ENCODE measurements at places on chromosomes 16 and 17. TPM values are rescaled to one million over a fixed set of nuclear protein-coding genes. Genes with fewer than 3 reads are reported as not detected.

The GSG1L gene
- polyA plus RNA-seq: not detected

The PROCA1 gene
- polyA plus RNA-seq: 0.82 TPM

The SOX9 gene
- 16.1 TPM for polyA plus RNA-seq

The PPL gene
- 5.7 TPM for polyA plus RNA-seq

The PRSS36 gene
- 2.7 TPM for polyA plus RNA-seq

GRCh38 chr17:53032861-53033271 is 789.9 kb upstream of the KIF2B start:
- H3K4me1 ChIP-seq: peaks cover 8% of the 10 kb centered on the region
- H3K27ac ChIP-seq: no peak overlapping the region
- no peaks in the 10 kb centered on the region for H3K36me3 ChIP-seq
- no peak overlapping the region for H3K4me3 ChIP-seq
- H3K27me3 ChIP-seq: no peaks in the 10 kb centered on the region
- peak; percentile 71 for DNase-seq

- no peak overlapping the region for H3K4me3 ChIP-seq
- no peak for DNase-seq
- H3K27ac ChIP-seq: no peak overlapping the region
- no peaks in the 10 kb centered on the region for H3K27me3 ChIP-seq
- H3K36me3 ChIP-seq: no peaks in the 10 kb centered on the region
- H3K4me1 ChIP-seq: no peaks in the 10 kb centered on the region
Measured at GRCh38 chr17:66115246-66115645, 76.7 kb downstream of the CEP112 start.

GRCh38 chr17:57587193-57587969 is 157.7 kb downstream of the CCDC182 start:
- H3K36me3 ChIP-seq: peaks cover 26% of the 10 kb centered on the region
- H3K4me1 ChIP-seq: peaks cover 37% of the 10 kb centered on the region
- no peak for DNase-seq
- H3K4me3 ChIP-seq: no peak overlapping the region
- H3K27ac ChIP-seq: no peak overlapping the region
- H3K27me3 ChIP-seq: no peaks in the 10 kb centered on the region

The FOXN1 gene
- polyA plus RNA-seq: 0.01 TPM

- H3K4me3 ChIP-seq: no peak overlapping the region
- H3K36me3 ChIP-seq: peaks cover 96% of the 10 kb centered on the region
- no peak overlapping the region for H3K27ac ChIP-seq
- H3K27me3 ChIP-seq: no peaks in the 10 kb centered on the region
- DNase-seq: no peak
Measured at GRCh38 chr17:21008160-21008915, 34.5 kb downstream of the USP22 start.

DNA sequence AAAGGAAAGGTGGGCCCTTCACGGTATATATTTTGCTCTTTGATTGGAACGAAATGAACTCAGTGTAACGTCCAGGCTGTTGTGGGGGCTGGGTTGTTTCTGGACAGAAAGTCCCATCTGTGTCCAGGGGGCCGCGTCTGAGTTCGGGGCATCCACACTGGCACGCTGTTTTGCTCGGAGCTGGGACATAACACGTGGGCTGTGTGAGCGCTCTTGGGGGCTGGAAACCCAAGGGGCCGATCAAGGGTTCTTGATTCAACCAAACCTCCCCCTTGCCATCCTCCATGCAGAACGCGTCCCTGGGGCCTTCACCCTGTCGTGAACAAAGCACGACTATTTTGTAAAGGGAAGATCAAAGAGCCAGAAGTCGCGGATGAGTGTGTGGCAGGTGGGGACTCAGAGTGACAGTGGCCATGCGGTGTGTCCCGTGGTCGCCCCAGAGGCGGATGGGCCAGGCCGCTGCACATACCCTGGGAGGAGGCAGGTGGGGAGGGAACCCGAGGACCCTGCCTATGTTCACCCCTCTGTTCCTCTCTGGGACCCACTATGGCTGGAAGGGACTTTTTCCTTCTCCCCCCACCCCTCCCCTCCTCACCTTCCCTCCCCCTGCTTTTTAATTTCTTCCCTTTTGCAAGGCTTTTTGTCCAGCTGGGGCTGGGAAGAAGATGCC is 387.2 kb downstream of the SEC14L1 start:
- H3K36me3 ChIP-seq: no peaks in the 10 kb centered on the region
- H3K4me3 ChIP-seq: peak overlapping the region; percentile 66
- no peak for DNase-seq
- H3K27me3 ChIP-seq: peaks cover 8% of the 10 kb centered on the region
- H3K27ac ChIP-seq: no peak overlapping the region

The DNAH2 gene
- not detected for polyA plus RNA-seq

DNA sequence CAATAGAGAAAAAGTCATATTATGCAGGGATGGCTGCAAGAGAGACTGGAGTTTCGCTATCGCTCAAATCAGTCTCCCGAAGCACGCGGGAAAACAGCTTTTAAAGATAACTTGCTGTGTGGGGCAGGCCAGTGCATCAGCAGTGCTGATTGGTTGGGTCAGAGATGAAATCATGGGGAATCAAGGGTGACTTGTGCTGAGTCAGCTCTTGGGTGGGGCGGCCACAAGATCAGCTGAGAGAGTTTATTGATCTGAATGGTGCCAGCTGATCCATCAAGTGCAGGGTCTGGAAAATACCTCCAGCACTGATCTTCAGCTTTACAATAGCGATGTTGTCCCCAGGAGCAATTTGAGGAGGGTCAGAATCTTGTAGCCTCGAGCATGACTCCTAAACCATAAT is 430.5 kb downstream of the RBFOX1 start:
- no peaks in the 10 kb centered on the region for H3K36me3 ChIP-seq
- H3K27me3 ChIP-seq: no peaks in the 10 kb centered on the region
- H3K4me1 ChIP-seq: no peaks in the 10 kb centered on the region
- no peak for DNase-seq
- H3K4me3 ChIP-seq: no peak overlapping the region

DNA sequence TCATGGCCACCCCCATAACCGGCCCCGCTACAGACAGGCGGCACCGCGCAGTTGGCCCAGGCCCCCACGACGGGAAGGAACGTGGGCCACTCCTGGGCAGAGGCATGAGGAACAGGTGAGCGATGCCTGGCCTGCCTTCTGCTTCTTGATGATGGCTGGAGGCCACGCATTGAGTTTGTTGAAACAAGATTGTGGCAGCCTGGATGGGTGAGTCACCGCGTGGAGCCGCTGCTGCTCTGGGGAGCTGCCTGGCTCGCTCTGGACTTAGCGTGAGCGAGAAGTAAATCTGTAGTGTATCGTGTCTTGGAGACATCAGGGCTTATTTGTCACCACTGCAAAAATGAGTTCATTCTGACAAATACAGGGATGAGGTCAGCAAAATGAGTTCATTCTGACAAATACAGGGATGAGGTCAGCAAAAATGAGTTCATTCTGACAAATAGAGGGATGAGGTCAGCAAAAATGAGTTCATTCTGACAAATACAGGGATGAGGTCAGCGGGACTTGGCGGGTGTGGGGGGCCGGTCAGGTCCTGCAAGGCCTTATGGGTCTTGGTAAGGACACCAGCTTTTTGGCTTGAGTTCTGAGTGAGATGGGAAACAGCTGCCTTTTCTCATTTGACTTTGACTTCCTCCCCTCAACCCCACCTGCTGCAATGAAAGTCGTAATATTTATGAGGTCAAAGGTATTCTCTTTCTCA is 93.0 kb downstream of the SEC14L1 start:
- H3K4me1 ChIP-seq: peaks cover 9% of the 10 kb centered on the region
- DNase-seq: peak; percentile 59
- H3K36me3 ChIP-seq: no peaks in the 10 kb centered on the region

- no peaks in the 10 kb centered on the region for H3K27me3 ChIP-seq
- H3K36me3 ChIP-seq: no peaks in the 10 kb centered on the region
- DNase-seq: no peak
Measured at GRCh38 chr17:72264682-72265405, 144.0 kb downstream of the SOX9 start.

- H3K36me3 ChIP-seq: no peaks in the 10 kb centered on the region
- no peak overlapping the region for H3K4me3 ChIP-seq
- H3K27me3 ChIP-seq: peaks cover 9% of the 10 kb centered on the region
- H3K27ac ChIP-seq: no peak overlapping the region
- no peaks in the 10 kb centered on the region for H3K4me1 ChIP-seq
Measured at GRCh38 chr17:34581446-34582184, 2.2 kb downstream of the TMEM132E start.

DNA sequence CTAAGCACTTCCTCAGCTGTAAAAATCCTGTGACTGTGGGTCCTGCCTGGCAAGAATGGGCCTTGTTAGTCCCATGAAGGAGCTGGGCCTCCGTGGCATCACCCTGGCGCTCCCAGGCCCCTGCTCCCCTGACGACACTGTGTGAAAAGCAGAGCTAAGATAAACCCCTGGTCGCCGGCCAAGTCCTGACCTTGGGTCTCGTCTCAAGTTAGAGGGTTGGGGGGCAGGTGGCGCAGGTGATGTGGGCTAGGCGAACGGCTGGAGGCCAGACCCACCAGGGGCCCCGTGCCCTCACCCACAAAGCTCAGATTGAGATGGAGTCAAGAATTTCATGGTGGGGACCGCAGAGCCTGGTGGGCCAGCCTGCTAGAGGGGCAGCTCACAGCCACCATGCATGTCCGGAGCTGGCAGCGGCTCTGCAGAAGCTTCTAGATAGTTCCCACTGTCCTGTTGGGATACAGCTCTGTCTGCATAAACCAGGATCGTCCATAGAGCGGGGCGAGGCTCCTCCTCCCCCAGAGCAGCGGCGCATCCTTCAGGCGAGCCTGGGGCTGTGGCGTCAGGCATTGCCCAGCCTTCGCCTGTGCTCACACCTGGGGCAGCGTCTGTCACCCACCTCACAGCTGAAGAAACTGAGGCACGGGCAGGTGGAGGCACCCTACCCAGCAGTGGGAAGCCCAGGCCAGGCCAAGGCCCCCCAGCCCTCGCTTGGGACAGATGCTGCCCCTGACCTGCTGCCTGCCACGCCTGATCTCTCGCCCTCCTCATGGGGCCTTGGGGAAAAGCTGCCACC is 12.0 kb downstream of the CYBC1 start:
- no peak overlapping the region for H3K27ac ChIP-seq
- peaks cover 12% of the 10 kb centered on the region for H3K36me3 ChIP-seq
- no peaks in the 10 kb centered on the region for H3K4me1 ChIP-seq
- no peaks in the 10 kb centered on the region for H3K27me3 ChIP-seq
- no peak for DNase-seq

GRCh38 chr16:8053437-8053836 is 536.9 kb downstream of the TMEM114 start:
- H3K4me1 ChIP-seq: no peaks in the 10 kb centered on the region
- H3K27me3 ChIP-seq: no peaks in the 10 kb centered on the region
- H3K4me3 ChIP-seq: no peak overlapping the region
- no peaks in the 10 kb centered on the region for H3K36me3 ChIP-seq
- DNase-seq: no peak

The SLFN14 gene
- polyA plus RNA-seq: not detected

The KRT40 gene
- not detected for polyA plus RNA-seq

The HEATR9 gene
- polyA plus RNA-seq: not detected

The KCNAB3 gene
- polyA plus RNA-seq: 0.88 TPM

The EVI2B gene
- not detected for polyA plus RNA-seq

DNA sequence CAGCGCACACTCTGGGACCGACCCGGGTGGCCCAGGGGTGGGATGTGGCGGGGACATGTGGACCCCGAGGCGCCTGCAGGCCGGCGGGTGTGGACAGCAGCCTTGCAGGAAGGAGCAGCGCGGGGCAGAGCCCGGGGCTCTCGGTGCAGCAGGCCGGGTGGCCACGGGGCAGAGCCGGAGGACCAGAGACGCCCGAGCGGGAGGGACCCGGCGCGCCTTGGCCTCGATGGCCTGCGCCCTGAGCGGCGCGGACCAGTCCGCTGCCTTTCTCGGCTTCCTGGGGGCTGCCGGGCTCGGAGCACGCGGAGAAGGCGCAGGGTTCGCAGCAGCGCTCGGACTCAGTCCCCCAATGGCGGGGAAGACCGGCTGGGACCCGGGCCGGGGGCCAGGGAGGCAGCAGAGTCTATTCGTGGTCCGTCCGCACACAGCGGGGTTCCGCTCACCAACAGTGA is 43.4 kb downstream of the OSBPL7 start:
- H3K27me3 ChIP-seq: peaks cover 55% of the 10 kb centered on the region
- H3K4me3 ChIP-seq: no peak overlapping the region
- H3K36me3 ChIP-seq: no peaks in the 10 kb centered on the region
- H3K4me1 ChIP-seq: no peaks in the 10 kb centered on the region
- no peak overlapping the region for H3K27ac ChIP-seq

- no peaks in the 10 kb centered on the region for H3K27me3 ChIP-seq
- H3K4me3 ChIP-seq: no peak overlapping the region
- H3K36me3 ChIP-seq: no peaks in the 10 kb centered on the region
- peak; percentile 79 for DNase-seq
- peak overlapping the region; percentile 16 for H3K27ac ChIP-seq
- peaks cover 18% of the 10 kb centered on the region for H3K4me1 ChIP-seq
Measured at GRCh38 chr16:14131774-14132695, 60.9 kb downstream of the MRTFB start.

DNA sequence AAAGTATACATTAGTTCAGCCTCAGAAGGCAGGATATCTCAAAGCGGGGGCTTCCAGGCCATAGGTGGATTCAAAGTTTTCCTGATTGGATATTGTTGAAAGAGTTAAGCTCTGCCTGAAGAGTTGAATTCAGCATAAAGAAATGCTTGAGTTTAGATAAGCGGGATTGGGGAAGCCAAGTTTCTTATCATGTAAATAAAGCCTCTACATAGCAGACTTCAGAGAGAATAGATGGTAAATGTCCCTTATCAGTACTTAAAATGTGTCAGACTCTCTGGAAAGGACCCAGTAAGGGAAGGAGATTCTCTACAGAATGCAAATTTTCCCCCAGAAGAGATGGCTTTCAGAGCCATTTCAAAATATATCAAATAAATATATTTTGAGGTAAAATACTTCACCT is 423.5 kb downstream of the SHISA9 start:
- H3K36me3 ChIP-seq: no peaks in the 10 kb centered on the region
- no peak for DNase-seq
- H3K27ac ChIP-seq: no peak overlapping the region
- H3K4me1 ChIP-seq: peaks cover 5% of the 10 kb centered on the region
- H3K27me3 ChIP-seq: no peaks in the 10 kb centered on the region

The KRT25 gene
- polyA plus RNA-seq: not detected

- DNase-seq: no peak
- H3K27me3 ChIP-seq: no peaks in the 10 kb centered on the region
- peaks cover 10% of the 10 kb centered on the region for H3K4me1 ChIP-seq
- H3K4me3 ChIP-seq: no peak overlapping the region
- no peak overlapping the region for H3K27ac ChIP-seq
Measured at GRCh38 chr17:10513299-10514067, 4.9 kb downstream of the MYH1 start.

All from HepG2 (cell line).